Epithelial cell of proximal tubule (primary cell): ENCODE measurements at places on chromosomes 2 and 18.

- no peak for DNase-seq
Measured at GRCh38 chr2:14232217-14232616, 400.3 kb upstream of the LRATD1 start.

DNA sequence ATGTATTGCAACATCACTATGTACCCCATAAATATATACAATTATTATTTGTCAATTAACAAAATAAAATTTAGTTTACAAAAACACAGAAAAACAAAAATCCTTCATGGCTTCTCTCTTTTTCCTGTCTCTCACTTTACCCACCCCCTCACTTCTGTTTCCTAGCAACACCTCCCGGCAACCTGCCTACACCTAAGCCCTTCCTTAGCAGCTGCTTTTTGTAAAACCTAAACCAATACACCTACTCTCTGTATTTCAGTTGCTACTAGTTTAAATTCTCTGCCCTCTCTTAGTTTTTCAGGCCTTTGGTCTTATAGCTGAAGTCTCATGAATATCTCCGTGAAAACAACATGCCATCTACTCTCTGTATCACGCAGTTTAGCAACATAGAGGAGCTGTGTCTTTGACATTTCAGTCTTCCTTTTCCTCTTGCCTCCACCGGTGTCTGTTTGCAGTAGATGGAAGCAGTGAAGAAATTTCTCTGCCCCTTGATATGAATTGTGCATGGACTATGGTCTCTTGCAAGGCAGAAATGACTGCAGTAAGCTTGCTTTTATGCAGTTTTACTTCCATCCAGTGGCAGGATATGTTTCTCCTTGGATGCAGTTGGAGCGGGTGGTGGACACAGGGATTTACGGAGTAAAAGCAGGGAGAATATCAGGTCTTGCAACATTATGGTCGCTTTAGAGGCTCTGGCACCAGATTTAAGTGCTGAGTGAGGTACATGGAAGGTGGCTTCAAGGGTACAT lies 42.0 kb upstream of the ZDBF2 start:
- DNase-seq = no peak

GRCh38 chr2:129481306-129482219 lies 497.9 kb upstream of the RAB6C start:
- DNase-seq = no peak

- DNase-seq = no peak
Measured at GRCh38 chr2:165820296-165820695, 26.2 kb upstream of the GALNT3 start.
